Right lung (tissue), 10 donors: ENCODE measurements at places on chromosomes 6 and 20. TPM values are rescaled to one million over a fixed set of nuclear protein-coding genes. Genes with fewer than 3 reads are reported as not detected.

Gene NNAT
- 50.7 TPM for polyA plus RNA-seq

Gene L3MBTL3
- polyA plus RNA-seq = 26.7 TPM

Gene GJA1
- polyA plus RNA-seq = 138 TPM

Gene MED23
- polyA plus RNA-seq = 37.0 TPM

Gene AGPAT1
- polyA plus RNA-seq = 71.7 TPM

Gene CENPQ
- polyA plus RNA-seq = 11.2 TPM

- DNase-seq = no peak
Measured at GRCh38 chr20:54292185-54292584, 84.3 kb downstream of the PFDN4 start.

- no peak for DNase-seq
Measured at GRCh38 chr20:50194831-50195523, 4.3 kb downstream of the CEBPB start.

- no peak for DNase-seq
Measured at GRCh38 chr6:35082733-35083403, 58.3 kb downstream of the TCP11 start.

DNA sequence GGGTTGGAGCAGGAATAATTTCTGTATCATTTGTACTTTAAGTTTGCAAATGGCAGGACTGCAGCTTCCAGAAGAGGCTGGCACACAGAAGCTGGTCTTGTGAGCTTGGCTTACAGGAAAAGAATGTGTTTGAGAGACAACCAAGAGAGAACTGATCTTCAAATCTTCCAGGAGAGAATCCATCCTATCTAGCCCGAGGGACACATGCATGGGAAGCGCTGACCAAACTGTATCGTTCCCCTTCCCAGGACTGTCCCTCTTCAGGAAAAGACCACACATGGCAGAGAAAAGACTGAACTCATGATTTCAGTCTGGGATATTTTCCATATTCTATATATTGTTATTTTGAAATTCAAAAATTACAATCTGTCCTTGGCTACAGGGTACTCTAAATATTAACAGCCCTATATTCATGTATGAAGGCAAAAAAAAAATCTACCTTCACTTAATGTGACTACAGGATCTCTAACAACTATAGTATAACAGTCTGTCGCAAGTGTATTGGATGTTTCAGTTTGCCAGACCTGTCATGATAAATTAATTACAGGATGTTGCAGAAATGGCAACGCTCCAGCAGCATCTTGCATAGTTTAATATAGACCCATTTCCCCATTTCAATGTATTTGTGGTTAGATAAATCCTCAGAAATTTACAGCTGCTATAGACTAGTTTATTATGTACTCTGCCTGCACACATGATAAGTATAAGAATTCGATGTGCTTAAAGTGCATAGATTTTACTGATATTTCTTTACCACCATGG is 99.4 kb downstream of the MYB start:
- DNase-seq = no peak

GRCh38 chr6:132142768-132143167 is 191.6 kb upstream of the CCN2 start:
- no peak for DNase-seq

DNA sequence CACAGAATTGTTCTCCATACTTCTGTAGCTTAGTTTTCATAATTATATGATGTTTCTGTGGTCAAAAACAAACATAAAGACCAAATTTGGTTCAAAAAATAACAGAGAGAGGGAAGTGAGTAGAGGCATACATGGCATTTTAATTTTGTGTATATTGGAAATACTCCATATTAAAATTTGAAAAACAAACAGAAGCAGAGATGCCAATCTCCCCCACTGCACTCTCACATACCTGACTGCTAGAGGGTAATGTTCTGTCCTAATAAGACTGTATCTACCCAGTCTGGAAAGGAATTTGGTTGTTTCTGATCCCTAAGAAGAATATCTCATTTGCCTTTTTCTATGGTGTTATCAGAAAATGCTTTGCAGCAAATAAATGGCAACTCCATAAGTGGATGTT is 959.0 kb upstream of the FLRT3 start:
- DNase-seq = no peak

- DNase-seq = no peak
Measured at GRCh38 chr6:61887423-61887822, 398.6 kb downstream of the KHDRBS2 start.

DNA sequence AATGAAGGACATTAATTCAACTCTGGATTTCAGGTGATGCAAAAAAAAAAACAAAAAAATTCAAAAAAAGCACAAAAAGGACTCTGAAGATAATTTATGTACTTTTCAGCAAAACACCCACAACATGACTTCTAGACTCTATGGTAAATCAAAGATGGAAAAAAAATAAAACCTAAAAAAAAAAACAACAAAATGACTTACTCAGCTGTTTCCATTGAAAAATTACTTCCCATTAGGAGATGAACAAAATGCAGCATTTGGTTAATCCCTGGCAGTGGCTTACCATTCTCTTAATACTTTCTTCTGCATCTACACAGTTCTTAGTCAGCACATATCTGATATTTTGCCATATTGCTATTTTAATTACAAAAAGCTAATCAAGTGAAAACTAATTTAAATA is 572.6 kb downstream of the PRKN start:
- DNase-seq = no peak

DNA sequence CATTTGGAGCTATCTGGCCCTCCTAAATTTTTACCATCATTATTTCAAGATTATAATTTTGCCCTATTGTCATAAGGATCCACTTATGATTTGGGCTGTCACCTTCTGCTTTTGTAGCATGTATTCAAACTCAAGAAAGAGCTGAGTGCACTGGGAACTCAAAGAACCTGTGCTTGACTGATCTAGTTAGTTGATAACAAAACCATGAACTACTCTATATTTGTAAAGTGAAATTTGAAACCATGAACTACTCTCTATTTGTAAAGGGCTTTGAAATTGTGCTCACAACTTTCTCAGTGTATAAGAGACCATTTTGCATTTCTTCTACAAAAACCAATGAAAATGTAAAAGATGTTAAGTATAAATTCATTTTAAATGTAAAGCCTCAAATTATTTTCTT is 77.5 kb upstream of the POPDC3 start:
- no peak for DNase-seq

- DNase-seq = no peak
Measured at GRCh38 chr6:53724501-53724900, 58.9 kb upstream of the KLHL31 start.

- DNase-seq = peak; percentile 72
Measured at GRCh38 chr6:169831450-169832246, 80.2 kb downstream of the ERMARD start.

DNA sequence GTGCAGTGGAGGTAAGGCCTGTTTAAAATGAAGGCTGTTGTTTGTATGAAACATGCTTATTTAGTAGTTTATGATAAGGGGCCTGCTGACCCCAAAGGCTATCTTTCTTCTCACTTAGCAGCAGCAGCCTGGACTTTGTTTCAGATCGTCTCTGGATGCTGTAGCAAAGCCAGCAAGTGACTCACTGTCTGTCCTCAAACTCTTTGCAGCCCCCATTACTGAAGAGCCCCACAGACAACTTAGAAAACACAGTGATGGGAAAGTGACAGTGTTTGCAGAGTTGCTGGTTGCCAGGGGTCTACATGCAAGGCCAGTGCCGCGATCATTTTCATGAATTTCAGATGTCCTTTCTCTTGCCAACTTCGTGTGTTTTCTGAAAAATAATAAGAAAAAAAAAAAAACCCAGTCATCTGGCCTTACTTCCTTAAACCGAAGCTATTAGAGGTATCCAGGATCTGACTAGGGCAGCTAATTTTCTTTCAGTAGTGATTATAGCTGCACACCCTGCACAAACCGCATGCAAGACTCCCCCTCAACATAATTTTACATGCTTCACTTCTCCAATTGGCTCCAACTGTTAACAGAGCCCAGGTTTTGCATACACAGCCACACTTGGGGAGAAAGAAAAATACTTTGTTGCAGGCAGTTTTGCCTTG is 11.6 kb upstream of the F13A1 start:
- DNase-seq = no peak

- DNase-seq = no peak
Measured at GRCh38 chr6:47700053-47700452, 1.7 kb downstream of the ADGRF4 start.

- no peak for DNase-seq
Measured at GRCh38 chr6:145047891-145048290, 687.4 kb downstream of the EPM2A start.

DNA sequence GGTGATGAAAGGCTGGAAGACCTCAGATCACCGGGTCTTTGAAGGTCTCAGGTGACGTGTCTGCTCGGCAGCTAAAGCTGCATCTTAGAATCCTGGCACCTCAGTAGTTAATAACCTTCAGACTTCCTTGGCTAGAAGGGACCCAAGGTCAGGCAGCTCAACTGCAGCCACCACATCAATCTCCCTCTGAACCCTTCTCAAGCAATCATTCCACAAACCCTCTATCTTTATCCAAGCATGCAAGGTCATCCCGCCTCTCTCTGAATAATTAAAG is 16.7 kb upstream of the TLDC2 start:
- no peak for DNase-seq
